Fibroblast of skin of left quadriceps (primary cell): ENCODE measurements at places on chromosomes 1 and 21.

- DNase-seq: no peak
Measured at GRCh38 chr1:14975119-14975518, 178.4 kb upstream of the TMEM51 start.

- DNase-seq: no peak
Measured at GRCh38 chr1:44681905-44682882, 7.7 kb downstream of the ARMH1 start.

DNA sequence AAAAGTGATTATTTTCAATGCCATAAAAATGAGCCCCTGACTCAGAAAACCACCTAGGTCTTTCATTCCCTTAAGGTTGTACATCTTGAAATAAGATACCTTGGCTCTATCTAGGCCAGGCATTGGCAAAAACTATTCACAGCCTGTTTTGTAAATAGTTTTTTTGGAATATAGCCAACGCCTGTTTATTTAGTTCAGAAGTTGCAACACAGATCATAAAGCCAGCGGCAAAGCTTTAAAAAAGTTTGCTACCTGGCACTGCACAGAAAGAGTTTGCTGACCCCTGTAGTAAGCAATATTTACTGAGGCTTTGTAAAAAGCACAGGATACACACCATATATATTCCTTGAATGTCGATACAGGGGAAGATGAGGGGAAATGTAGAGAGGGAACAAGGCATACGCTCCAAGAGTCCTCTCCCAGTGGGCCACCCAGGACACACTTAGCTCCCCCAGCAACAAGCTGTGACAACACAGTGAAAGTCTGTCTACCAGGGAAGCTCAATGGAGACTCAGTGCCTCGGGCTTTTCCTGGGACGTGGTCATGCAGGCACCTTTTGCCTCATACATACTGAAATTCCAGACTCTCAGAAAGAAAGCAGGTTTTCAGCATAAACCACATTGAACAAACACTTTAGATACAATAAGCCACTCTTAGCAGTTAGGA is 20.5 kb downstream of the TARBP1 start:
- DNase-seq: no peak

DNA sequence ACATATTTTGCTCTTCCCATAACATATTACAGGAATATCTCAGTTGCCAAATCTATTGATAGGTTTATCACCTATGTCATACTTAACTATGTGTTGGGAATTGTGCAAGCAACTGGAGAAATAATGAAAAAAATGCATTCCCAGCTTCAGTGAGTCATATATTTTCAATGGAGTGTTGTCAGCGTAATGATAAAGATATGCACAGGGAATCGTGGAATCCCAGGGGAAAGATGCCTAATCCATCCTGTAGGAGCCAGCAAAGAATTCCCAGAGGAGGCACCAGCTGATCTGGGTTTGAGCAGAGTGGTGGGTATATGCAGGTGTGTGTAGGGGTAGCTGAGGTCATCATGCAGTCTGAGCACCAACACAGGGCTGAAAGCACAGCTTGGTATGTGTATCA is 213.3 kb upstream of the DAB1 start:
- DNase-seq: peak; percentile 91

GRCh38 chr1:95437781-95438180 is 203.8 kb downstream of the RWDD3 start:
- no peak for DNase-seq

GRCh38 chr1:45275054-45275453 is 51.6 kb upstream of the HPDL start:
- no peak for DNase-seq

GRCh38 chr1:15949453-15950245 is 26.3 kb downstream of the ZBTB17 start:
- peak; percentile 79 for DNase-seq

DNA sequence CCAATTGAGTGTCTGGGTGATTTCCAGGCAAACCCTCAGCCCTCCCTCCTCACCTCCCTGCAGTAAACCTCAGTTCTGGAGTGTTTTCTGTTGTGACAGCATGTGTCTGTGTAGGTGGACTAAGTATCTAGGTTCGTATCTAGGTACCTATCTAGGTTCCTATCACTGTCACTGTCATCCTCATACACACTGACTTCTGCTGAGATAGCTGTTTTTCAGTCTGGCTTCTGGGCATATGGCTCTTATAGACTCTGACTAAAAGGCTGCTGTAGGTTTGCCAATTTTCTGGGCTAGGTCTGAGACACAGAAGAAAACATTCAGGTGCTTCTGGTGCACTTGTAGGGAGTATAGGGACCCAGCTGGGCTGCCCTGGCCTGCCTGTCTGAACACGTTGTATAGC is 8.1 kb upstream of the TRIM67 start:
- no peak for DNase-seq

DNA sequence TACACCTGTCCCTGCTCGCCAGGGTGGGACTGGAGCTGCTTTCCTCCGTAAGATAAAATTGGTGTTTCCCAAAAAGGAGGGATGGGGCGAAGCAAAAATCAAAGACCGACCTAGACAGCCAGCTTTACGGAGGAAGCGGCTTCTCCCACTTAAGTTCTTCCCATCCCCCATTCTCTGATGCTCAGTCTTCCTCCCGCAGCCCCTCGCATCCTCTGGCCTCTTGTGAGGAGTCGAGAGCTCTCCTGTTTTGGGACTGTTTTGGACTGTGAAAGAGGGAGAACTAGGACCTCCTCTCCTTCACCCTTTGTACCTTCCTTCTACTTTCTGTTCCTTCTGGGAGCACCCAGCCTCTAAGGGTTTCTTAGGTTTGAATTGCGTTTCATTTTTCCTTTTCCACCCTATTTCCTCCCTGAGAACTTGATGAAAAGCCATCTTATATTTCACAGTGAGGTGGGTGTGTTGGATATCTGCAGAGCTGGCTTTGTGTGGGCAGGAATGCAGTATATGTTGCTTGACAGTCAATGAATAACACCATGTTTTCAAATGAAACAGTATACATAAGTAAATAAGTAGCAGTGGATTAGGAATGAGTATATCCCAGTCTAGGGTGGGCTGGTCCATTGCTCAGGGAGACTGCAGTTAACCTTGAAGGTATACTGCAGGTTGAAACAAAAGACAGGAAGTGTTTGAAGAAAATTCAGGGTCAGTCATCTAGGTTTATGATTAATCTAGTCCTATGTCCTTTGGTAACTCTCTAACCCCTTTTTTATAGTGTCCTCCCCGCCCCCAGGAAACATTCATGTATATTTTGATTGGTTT is 848 bp downstream of the CTTNBP2NL start:
- no peak for DNase-seq

DNA sequence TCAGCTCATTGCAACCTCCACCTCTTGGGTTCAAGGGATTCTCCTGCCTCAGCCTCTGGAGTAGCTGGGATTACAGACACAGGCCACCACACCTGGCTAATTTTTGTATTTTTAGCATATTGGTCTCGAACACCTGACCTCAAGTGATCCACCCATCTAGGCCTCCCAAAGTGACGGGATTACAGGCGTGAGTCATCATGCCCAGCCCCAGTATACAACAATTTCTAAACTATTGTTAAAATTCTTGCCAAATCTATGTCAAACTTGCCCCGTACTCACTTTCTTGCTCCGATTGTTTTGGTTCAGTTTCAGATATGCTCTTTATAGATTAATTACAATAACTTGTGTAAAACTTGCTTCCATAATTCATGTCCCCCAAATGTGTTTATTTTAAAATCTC is 4.1 kb downstream of the RGS18 start:
- DNase-seq: no peak

GRCh38 chr21:43967981-43968380 is 44.1 kb upstream of the TRAPPC10 start:
- no peak for DNase-seq

DNA sequence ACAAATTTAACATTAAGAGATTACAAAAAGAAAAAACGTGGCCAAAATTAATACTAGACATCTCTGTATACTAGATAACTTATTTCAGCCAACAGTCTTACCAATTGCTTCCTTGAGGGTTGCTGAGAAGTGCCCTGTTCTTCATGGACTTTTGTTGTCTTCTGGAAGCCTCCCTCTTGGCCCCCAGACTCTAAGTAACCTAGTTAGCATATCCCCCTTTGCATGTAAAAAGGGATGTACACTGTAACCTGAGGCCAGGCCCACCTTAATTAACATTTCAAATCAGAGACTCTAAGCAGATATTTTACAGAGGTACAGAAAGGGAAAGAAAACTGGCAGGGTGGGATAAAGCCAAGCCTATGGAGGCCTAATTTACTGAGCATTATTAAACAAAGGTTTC is 1047.3 kb downstream of the ADGRL2 start:
- no peak for DNase-seq

DNA sequence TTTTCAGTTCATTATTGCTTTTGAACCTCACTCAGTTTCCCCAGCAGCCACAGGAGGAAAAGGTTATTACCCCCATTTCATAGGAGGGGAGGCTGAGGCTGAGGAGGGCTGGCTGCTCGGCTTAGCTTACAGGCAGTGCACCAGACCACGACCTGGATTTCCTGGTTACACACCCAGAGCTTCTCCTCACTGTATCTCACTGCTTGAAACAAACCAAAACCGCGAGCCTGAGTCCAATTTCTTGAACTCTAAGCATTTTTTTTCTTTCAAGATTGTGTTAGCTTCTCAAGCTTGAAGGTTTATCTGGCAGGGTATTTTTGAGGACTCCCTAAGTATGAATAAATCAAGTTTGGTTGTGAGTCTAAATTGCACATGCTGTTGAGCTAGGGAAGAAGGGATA is 188.9 kb upstream of the EDN2 start:
- DNase-seq: peak; percentile 60

DNA sequence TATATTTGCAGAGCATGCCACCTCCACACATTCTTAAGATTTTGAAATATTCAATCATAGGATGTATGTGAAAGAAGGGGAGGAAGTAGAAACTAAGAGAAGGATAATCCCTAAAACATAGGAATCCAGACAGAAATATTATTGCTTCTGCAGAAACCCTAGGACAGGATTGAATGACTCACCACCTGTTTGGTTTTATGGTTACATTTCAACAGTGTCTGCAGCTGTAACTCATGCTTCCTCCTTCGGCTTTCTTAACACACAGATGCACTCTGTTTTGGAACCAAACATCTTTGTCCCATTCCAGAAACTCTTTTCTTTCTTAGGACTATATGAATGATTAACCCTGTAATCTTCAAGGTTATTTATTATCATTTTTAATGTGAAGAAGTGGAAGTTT is 20.7 kb downstream of the RGS7 start:
- DNase-seq: no peak

DNA sequence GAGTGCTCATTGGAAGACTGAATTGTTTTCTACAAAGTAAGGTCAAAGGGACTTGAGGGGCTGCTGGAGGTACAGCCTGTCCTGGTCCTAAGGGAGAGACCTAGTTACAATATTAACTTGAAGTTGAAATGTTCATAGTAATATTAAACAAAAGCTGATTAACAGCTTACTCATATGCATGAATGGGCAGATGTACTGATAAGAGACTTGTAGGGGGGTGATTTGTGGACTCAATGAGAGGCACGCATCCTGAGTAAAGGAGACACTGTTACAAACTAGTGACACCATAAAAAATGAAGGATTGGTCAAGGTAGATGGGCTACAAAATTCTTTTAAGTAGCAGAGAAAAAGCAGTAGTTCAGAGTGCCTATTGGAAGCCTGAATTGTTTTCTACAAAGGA is 2.7 kb downstream of the HSD11B1 start:
- no peak for DNase-seq

DNA sequence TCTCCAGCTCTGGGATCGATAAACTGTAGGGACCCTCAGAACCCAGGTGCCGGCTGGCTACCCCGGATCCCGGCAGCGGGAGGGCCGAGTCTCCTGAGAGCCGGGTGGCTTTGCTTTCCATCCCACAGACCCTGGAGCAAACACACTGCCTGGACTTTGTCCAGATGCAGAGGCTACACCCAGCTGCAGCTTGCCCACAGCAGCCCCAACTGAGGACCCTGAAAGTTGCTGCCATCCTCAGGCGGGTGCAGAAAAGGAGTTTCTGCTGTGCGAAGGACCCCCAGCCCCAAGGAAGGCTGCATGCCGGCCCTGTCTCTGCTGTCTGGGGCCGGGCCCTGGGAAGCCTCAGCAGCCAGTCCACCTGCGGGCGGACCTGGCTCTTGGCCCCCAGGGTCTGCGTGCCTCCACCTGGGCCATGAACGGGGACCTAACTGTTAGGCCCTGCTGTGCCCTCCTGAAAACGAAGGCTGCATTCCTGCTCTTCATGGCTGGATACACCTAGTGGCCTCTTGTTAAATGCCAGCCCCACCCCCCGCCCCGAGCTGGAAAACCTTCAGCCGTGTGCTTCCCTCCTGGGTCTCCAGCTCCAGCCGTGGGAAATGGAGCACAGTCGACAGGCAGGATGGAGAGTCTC is 97.5 kb upstream of the ARHGEF16 start:
- DNase-seq: no peak

DNA sequence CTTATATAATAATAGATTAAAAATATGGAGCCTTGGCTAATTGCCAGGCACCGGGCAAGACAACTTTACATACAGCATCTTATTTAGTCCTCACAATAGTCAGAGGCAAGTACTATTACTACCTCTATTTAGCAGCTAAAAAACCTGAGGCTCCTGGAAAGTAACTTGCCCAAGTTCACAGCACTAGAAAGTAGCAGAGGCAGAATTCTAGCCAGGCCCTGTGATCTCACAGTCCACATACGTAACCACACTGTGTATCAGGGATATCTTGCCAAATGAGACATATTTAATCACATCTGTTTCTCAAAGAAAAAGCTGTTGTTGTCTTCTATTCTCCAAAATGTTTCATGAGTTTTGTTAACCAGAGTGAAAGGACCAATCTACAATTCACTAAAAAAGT is 378.5 kb downstream of the PLPP3 start:
- DNase-seq: no peak

DNA sequence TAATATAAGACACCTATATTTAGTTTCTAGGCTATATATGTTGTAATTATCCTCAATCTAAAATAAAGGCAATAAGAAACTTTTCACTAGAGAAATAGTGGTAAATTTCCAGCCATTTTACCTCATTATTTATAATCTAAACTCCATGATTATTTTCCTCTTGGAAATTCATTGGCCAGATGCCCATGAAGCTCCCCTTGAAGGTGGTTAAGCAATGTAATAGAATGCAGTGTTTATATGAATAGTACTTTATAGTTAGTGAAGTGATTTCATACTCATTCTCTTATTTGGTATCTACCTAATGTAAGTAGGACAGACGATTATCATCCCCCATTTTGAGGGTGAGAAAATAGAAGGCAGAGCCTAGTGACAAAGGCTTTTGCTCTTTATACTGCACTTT is 26.5 kb downstream of the NFYC start:
- DNase-seq: no peak

DNA sequence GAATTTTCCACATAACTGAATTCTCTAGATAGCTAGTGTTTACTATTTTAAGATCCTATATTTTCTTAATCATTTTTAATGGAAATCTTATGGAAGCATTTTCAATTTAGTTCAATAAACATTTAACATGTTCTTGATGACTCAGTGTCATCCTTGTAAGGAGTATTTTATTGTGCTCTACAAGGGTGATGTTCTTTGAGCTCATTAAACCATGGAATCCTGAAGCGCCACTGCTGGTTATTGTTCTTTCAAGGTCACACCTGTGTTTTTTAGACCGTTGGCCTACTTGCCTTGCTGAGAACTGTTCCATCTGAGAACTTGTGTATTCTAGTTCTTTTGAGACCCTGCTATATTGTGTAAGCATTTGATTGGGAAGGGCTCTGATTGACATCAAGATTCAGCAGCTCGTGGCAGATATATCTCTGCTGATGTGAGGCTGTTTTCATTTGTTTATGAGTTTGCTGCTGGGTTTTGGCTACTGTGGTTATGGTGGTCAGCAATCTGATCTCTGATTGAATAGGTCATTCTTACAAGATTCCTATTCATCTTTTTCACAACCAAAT is 132.0 kb downstream of the GIPC2 start:
- no peak for DNase-seq

- no peak for DNase-seq
Measured at GRCh38 chr1:87686136-87686495, 357.4 kb downstream of the LMO4 start.
